ENCODE measurements at places on chromosomes 7 and 10.

DNA sequence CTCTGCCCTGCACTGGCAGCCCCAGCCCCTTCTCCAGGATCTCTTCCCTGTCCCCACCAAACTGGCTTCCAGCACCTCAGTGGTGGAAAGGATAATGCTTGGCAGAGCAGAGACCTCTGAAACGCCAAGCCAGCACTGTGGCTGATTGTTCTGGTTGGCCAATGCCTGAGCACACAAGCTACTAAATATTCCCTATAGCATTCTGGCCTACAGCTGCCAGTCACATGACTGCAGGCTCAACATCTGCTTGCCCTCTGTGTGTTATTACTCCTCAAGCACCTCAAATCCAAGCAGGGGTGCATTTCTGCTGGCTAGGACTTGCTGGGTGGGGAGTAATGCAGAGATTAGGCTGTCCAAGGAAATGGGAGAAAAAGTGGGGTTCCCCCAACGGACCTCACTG is 6.1 kb downstream of the TBATA start:
- DNase-seq, result no peak

GRCh38 chr7:122643250-122643649 is 55.7 kb downstream of the RNF133 start:
- DNase-seq, result no peak

GRCh38 chr10:52284416-52285013 is 29.6 kb upstream of the DKK1 start:
- no peak for DNase-seq

DNA sequence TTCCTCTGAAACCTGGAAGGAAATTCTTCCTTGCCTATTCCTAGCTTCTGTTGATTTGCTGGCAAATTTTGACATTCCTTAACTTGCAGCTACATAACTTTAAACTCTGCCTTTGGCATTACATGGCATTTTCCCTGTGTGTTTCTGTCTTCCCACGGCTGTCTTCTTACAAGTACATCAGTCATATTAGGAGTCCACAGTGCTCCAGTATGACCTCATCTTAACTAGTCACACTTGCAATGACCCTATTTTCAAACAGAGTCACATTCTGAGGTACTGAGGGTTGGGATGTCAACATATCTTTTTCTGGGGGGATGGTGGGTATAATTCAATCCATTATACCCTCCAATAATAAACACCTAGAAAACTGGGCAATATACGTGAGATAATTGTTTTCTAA is 37.4 kb upstream of the EPHB6 start:
- DNase-seq, result no peak

GRCh38 chr10:119818889-119819270 is 53.8 kb downstream of the MCMBP start:
- DNase-seq, result no peak

DNA sequence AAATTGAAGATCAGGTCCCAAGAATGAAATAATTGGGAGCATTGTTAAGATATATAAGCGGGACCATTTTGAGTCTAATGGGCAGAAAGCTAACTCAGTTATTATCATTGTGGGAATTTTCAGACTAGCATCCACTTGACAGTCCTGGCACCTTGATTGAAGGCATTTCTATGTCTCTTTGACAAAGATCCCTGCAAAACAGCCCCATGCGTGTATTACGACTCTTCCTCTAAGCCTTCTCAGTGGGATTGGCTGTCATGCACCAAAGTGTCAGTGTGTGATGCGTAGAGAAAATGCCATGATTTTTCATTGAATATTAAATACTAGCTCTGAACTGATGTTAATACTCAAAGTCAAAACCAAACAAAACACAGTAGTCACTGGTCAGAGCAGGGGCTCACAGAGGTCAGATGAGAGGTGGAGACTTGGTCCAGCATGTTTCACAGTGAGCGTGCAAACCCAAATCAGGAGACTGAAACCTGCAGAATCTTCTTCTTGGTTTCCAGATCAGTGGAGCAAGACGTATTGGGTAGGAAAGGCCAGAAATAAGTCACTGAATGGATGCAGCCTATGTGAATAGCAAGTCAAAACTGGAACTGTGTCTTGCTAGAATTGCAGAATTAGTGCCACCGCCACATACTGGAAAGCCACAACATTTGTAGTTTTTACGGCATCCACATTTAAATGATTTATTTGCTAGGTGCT is 303.6 kb upstream of the AKR1E2 start:
- DNase-seq, result no peak

DNA sequence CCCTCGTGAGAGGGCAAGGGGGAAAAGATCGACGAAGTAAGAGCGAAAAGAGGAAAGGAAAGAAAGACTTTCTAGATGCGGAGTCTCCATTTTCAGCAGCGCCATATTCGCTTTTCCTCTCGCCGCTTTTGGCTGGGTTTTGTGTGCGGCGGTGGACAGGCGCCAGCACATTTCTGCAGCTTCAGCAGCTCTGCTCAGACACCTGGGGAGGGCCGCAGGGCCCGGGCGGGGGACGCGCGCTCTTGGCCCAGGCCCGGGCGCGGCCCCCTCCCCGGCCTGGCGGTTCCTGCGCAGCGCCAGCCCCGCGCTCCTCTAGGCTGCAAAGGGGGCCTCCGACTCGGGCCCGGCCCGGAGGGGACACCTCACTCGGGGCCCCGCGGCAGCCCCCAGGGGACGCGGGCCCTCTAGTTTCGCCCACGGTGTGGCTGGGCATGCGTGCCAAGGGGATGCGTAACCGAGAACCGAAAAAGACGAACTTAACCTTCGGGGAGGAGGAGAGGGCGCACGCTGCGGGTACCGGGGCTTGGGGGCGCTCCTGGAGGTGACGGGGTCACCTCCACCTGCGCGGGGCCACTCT is 34.5 kb upstream of the EBLN1 start:
- DNase-seq, result no peak

GRCh38 chr7:130822642-130823041 is 88.6 kb upstream of the KLF14 start:
- no peak for DNase-seq

DNA sequence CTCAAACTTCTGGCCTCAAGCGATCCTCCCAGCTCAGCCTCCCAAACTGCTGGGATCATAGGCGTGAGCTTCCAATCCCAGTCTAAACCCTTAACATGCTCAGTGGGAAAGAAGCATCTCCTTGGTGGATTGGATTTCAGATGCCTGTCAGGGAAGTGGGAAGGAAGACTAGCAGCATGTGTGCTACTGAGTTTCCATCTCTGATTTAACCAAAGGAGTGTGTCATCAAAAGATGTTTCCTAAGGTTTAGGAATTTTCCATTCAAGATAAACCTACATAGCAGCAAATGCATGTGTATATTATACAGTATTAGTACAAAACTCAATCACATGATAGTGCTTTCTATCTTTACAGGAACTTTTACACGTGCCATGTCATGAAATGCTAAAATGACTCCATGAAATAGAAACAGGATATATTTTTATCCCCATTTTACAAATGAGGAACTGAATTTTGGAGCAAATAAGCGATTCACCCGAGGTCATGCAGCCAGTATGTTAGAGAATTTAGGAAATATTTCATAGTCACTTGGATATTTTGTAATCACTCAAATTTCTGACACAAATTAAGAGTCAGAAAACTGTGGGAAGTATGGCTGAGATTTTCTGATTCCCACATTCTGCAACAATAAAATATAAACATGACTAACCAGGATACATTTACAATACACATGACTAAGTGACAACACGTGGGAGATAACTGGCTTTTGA is 11.4 kb upstream of the TMEM26 start:
- DNase-seq, result no peak

- DNase-seq, result no peak
Observed at GRCh38 chr10:92238586-92239098, 52.2 kb downstream of the CPEB3 start.

DNA sequence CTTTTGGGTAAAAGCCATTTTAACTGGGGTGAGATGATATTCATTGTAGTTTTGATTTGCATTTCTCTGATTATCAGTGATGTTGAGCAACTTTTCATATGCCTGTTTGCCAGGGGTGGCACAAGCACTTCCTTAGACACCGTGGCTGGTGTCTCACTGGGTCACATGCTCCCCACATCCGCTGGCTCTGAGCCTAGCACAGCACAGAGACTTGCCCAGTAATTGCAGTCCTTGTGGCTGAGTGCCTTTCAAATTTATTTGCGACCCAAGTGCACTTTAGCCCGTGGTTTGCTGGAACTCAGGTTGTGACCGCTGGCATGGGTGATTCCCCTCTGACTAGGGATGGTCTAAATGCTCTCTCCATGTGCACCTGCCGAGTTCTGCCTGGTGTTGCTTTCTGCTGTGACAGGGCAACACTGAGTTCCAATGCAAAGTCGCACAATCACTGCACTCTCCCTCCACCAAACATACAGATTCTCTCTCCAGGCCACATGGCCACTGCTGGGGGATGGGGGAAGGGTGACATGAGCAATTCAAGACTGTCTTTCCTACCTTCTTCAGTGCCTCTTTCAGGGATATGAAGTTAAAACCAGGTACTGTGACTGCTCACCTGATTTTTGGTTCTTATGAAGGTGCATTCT is 66.5 kb downstream of the ZNF277 start:
- no peak for DNase-seq

GRCh38 chr10:71483885-71484751 is 87.4 kb downstream of the CDH23 start:
- no peak for DNase-seq

DNA sequence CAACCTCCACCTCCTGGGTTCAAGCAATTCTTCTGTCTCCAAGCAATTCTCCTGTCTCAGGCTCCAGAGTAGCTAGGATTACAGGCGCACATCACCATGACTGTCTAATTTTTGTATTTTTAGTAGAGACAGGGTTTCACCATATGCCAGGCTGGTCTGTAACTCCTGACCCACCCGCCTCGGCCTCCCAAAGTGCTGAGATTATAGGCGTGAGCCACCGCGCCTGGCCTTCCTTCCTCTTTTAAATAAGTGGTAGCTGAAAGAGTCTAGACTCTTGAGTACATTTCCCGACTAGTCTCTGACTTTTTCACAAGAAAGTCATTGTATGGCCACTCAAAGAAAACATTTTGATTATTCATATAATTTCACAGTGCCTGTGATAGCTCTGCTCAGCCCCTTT is 636.2 kb upstream of the ANKRD30A start:
- DNase-seq, result no peak

DNA sequence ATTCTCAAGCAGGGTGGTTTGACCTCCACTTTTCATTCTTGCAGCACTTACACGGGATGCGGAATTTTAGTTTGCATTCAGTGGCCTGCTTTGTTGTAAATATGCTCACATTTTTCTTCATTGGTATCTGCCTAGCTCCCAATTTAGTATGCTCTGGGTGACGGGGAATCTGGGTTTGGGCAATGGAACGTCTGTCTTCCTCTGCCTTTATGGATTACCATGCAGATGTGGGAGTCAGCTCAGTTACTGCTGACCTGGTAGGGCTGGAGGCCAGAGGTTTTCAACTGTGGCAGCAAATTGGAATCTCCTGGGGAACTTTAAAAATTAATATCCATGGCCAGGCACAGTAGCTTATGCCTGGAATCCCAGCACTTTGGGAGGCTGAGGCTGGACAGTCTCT is 161.6 kb downstream of the CAMK1D start:
- no peak for DNase-seq

Measured in HEK293T (cell line).